Amygdala (tissue), 56 donors: ENCODE measurements at places on chromosomes 12 and 14.

GRCh38 chr14:64227856-64228255, 66.3 kb downstream of the ESR2 start:
- DNase-seq = no peak

DNA sequence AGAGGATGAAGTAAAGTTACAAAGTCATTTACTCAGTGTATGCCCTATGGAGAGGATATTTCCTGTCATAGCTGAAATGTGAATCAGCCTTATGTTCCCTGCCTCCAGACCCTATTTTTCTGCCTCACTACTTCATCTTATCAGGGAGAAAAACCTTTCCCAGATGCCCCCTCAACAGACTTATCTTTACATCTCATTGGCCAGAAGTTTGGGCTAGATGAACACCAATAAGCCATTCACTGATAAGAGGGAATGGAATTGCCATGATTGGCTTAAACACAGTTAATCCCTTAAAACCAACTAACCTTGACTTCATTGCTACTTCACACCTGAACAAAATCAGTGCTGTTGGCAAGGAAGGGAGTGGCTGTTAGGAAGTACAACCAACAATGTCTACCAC, 40.1 kb downstream of the CREBL2 start:
- DNase-seq = no peak

DNA sequence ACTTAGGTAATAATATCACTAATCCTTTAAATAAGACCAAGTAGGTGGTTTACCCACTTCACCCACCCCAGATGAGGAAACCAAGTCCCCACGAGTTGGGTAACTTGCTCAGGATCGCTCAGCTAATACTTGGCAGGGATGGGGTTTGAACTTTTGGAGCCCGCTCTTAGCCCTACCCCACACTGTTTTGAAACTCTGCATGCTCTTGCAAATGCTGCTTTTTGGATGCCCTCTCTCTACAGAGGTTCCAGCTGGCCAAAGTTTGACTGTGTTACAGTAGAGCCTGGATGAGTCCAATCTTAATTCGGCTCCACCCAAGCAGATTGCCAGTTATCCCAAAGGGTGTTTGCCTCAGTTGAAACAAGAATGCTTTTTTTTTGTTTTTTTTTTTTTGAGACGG, 6.8 kb downstream of the PLEKHG3 start:
- DNase-seq = no peak

GRCh38 chr14:104158827-104159798, 20.7 kb downstream of the KIF26A start:
- DNase-seq = no peak

GRCh38 chr14:95049952-95050351, 107.4 kb downstream of the DICER1 start:
- DNase-seq = no peak

DNA sequence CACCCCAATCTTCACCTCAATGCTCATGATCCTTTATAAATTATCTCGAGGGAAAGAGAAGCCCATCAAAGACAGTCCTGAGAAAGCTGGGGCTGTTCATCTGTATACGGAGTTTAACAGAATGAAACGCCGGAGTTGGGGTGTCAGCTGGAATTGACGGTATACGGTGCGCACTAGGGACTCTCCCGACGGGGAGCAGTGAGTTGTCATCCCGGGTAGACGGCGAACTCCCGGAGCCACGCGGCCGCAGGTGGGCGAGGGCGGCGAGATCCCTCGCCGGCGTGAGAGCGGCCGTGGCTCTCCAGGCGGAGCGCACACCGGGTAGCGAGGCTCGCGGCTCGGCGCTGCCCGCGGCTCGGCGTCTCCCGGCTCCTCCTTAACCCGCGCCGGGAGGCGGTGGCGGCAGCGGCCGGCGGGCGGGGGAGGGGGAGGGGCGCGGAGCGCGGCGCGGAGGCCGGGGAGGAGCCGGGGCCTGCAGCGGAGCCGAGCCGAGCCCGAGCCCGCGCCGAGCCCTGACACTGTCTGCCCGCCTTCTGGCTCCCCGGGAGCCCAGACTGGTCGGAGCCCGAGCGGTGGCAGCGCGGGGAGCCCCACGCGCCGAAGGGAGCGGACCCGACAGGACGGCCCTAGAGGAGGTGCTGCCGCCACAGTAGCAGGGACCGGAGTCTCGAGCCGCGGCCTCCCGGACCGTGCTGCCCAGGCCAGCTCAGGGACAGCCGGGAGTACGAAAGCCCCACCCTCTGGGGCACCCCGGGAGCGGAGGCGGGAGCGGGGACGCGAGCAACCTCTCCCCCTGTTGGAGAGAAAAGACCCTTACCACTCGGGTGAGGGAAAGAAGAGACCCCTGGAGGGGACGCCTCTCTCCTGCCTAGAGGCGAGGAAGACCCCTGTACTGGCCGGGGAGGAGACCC, at the start of gene FOXJ2:
Gene FOXJ2 (plus strand): TSS at position 475 of the 911 bp plus-strand sequence. CDS start 7,117 bp downstream, outside the sequence.
- DNase-seq = peak; percentile 73

DNA sequence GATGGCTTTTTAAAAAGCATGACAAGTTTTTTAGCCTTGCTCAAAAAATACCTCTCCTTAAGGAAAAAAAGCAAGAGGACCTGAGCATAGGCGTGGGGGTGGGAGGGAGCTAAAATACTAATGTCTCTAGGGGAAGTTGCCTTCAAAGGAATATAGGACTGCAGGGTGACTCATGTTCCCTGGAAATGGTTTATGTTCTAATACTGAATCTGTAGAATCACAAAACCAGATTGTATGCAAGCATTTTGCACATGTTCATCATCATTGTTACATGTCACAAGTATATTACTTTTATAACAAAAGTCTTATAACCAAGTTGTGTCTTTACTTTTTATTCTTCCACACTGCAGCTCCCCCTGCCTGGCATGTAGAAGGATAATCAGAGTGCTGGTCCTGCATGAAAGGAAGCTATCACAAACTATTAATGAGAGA, 36.6 kb downstream of the GPR135 start:
- DNase-seq = no peak

DNA sequence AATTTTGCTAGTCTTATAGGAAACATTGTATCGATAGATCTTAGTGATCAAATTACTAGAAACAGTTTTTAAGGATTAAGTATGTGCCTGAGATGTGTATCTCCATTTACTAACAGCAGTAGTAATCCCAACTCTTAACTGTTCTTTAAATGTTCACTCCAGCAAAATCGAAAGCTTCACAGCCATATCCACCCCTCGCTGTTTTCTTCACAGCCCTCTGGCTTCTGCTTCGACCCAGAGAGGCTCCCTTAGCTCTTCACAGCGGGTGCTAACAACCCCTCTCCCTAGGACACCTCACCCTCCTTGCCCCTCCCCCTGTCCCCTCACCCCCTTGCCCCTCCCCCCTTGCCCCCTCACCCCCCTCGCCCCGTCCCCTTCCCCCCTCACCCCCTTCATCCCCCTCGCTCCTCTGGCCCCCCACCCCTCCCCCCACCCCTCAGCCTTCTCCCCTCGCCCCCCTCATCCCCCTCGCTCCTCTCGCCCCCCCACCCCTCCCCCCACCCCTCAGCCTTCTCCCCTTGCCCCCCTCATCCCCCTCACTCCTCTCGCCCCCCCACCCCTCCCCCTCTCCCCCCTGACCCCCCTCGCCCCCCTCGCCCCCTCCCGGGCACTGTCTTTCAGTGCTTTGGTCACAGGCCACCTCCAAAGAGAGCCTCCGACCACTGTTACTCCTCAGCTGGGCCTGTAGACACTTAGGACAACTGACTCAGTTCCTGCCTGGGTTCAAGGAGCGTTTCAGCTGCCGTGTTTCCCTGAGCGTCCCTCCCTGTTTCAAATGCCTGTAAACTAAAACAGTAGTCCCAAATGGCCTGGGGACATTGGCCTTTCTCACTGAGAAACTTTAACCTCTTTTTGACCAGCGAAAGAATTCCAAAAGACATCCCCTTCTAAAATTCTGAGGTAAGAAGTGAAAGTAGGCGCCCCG, 46.0 kb upstream of the DYNC1H1 start:
- no peak for DNase-seq

- no peak for DNase-seq
These were observed 31.8 kb upstream of the RAD51AP1 start for GRCh38 chr12:4506870-4507269.

DNA sequence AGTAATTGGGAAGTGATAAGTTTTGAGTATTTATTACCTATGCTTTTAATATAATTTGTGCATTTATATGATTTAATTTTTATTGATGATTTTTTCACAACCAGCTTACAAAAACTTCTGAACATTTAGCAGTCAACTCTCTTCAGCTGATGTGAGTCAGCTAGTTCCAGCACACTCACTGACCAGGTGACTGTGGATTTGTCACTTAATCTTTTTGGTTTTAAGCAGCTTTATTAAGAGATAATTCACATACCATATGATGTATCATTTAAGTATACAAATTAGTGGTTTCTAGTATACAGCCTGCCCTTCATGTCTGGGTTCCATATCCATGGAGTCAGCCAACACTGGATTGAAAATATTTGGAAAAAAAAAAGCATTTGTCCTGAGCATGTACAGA, 103.5 kb downstream of the SYNE2 start:
- DNase-seq = no peak

DNA sequence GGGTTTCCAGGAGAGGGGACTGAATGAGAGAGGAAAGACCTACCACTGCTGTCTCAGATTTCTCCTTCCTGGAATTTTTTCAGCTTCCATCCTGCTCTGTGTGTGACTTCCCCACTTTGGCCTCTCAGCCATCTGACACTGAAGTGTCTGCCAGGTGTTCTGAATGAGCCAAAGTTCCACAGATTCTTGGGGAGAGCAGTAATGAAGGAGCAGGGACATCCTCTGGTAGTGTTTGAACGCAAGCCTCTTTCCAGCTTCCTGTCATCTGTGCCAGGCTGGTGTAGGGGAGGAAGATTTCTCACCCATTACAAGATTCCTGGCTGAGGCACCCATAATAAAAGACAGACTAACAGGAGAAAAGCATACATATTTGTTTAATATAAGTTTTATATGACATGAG, 141.7 kb upstream of the NRXN3 start:
- no peak for DNase-seq

GRCh38 chr12:101951002-101951670, 73.8 kb downstream of the DRAM1 start:
- DNase-seq = no peak

GRCh38 chr14:74973003-74973653, 17.7 kb upstream of the PGF start:
- DNase-seq = no peak

DNA sequence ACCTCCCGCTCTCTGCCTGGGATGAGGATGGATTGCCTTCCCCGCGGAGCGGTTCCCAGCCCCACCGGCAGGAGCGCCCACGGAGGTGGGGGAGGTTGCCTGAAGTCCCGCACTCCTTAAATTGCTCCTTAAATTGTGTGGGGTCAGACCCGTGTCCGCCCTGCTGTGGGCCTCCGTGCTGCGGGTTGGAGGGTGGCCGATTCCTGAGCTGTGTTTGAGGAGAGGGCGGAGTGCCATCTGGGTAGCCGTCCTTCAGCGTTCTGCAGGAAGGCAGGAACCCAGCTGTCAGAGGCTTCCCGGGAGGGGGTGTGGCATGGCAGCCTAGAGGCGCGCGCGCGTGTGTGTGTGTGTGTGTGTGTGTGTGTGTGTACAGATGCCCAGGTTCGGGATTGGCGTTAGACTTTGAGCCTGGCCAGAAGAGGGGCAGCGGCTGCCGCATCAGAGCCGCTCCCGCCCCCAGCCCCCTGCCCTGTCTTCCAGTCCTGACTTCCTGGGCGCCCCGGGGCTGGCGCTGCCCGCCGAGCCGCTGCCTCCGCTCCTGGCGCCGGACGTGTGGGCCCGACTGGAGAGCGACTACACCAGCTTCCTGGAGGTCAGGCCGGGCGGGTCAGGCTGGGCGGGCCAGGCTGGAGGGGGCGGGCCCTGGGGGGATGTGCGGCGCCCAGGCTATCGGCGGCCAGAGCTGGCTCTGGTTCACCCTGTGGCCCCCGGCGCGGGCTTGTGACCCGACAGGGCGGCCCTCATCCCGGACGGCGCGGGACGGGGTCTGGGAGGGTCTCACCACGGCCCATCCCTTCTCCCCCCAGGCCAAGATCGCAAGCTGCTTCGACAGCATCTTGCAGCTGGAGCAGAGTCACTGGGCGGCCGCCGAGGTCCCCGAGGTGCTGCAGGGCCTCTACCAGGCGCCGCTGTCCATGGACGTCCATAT, 9.2 kb downstream of the EXOC3L4 start:
- DNase-seq = no peak

- no peak for DNase-seq
These were observed 78.0 kb downstream of the NOC4L start for GRCh38 chr12:132222096-132222807.

GRCh38 chr12:88556213-88556774, 24.0 kb downstream of the KITLG start:
- no peak for DNase-seq

DNA sequence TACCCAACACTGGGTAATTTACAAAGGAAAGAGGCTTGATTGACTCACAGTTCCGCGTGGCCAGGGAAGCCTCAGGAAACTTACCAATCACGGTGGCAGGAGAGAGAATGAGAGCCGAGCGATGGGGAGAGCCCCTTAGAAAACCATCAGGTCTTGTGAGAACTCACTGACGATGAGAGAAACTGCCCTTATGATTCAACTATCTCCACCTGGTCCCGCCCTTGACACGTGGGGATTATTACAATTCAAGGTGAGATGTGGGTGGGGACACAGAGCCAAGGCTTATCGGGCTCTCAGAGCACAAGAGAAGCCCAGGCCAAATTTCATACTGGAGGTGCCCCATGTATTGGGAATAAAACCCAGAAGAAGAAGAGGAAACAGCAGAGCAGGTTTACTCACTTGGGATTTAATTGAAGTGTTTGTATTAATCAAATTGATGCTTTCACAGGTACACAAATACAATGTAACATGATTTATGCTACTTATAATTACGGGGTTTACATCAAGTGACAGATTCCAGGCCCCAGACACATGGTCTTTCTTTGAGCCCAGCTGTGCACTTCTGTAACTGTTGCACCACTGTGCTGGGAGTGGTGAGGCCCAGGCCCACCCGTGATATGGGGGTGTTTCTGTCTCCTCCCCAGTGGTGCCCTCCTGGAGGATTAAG, 8.2 kb upstream of the CCDC85C start:
- DNase-seq = no peak

- no peak for DNase-seq
These were observed 7.2 kb upstream of the AK7 start for GRCh38 chr14:96384740-96385139.

GRCh38 chr14:105527826-105528585, 1.6 kb downstream of the TMEM121 start:
- peak; percentile 81 for DNase-seq

DNA sequence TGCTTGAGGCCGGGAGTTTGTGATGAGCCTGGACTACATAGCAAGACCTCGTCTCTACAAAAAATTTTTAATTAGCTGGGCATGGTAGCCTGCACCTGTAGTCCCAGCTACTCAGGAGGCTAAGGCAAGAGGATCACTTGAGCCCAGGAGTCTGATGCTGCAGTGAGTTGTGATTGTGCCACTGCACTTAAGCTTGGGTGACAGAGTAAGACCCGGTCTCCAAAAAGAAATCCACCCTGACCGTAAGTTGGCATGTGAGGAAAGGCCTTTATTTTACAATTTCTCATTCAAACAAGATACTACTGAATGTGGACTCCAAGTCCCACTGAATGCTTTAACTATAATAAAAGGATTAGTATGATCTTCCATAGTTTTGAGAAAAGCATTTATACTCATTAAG, 27.3 kb downstream of the PSMA6 start:
- no peak for DNase-seq

- peak; percentile 80 for DNase-seq
These were observed 143.7 kb upstream of the FRMD6 start for GRCh38 chr14:51507906-51508511.

GRCh38 chr14:20657216-20658211, 16.0 kb upstream of the OR6S1 start:
- no peak for DNase-seq

- no peak for DNase-seq
These were observed 467.6 kb downstream of the PRKD1 start for GRCh38 chr14:29459969-29460560.

GRCh38 chr12:114747012-114747858, 63.3 kb upstream of the TBX3 start:
- no peak for DNase-seq

- no peak for DNase-seq
These were observed 349.0 kb upstream of the RGS6 start for GRCh38 chr14:71583194-71583593.
